ENCODE measurements at places on chromosomes 7 and 10. TPM values are rescaled to one million over a fixed set of nuclear protein-coding genes. Genes with fewer than 3 reads are reported as not detected.

The POT1 gene
- total RNA-seq = 15.1 TPM

DNA sequence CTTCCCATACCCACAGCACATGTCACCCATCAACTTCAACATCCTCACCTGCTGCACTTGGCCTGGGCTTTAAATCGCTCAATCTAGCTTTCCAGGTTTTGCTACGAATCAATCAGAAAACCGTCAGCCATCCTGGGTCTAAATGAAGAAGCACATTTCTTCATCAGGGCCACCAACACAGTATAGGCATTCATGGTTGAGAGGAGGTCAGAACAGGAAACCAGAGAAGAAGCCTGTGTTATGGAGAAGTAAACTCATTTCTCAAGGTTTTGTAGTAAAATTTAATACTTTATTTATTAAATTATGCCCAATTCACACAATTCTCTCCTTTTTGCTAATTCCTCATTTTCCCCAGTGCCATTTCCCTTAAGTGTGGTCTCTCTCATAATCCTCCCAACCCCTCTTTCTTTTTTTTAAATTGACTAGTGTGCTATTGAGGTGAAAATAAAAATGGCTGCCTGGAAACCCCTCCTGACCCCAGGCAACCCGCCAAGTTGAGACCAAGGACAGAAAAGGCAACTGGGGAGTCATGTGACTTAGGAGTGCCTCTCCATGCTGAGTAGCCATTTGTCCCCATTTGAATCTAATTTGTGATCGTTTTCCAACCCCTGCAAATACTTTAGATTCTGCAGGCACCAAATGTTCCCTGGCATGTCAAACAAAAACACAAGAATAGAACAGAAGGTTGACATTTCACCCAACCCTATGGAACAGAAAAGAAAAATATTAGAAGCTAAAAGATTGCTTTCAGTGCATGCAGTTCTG is 181.1 kb upstream of the NAMPT start:
- DNase-seq = no peak

DNA sequence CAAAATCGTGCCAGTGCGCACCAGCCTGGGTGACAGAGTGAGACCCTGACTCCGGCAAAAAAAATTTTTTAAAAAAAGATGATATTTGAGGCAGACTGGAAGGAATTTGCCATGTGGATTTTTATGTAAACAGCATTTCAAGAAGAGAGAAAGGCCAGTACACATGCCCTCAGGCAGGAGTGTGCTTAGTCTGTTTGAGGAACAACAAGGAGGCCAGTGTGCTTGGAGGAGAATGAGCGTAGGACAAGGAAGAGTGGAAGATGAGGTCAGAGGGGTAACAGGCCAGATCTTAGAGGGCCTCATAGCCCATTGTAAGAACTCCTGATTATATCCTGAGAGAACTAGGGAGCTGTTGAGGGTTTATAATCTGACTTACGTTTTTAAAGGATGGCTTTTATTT is 17.2 kb upstream of the STRIP2 start:
- no peak for DNase-seq

The HTR7 gene
- total RNA-seq = 0.08 TPM

DNA sequence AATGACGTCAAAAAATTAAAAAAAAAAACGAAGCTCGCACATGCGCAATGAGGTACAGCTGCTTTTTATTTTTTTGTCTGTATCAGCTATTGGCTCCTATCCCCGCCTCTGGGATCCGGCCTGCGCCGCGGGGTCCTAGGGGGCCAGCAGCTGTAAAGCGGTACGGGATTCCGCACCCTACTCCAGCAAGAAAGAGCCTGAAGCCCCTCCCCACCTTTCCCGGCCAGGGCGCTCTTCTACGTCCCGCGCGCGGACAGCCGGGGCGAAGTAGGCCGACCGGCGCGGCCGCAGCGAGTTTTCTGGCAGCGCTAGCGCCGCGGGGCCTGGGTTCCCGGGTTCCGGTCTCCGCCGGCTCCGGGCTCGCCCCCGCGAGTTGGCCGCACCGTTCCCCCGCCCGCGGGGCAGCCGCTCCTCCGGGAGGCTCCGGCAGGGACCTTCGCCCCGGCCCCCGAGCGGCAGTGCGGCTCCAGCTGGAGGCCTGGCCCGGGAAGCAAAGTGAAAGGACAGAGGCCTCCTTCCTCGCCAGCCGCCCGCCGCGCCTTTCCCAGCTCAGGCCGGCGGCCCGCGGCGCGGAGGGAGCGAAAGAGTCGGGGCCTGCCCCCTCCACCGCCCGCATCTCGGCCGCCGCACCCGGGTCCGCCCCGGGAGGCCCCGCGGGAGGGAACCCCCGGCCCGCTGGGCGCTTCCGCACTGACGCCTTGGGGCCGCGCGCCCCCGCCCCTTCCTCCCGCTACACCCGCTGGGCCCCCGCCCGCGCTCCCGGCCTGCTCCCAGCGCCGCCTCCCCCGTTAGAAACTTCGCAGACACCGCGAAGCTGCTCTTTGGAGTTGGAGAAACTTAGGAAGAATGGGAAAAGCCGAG is 4.7 kb upstream of the SPAG6 start:
- peak; percentile 89 for DNase-seq

- DNase-seq = no peak
These were observed 100.9 kb downstream of the XRCC2 start for GRCh38 chr7:152574892-152575548.

DNA sequence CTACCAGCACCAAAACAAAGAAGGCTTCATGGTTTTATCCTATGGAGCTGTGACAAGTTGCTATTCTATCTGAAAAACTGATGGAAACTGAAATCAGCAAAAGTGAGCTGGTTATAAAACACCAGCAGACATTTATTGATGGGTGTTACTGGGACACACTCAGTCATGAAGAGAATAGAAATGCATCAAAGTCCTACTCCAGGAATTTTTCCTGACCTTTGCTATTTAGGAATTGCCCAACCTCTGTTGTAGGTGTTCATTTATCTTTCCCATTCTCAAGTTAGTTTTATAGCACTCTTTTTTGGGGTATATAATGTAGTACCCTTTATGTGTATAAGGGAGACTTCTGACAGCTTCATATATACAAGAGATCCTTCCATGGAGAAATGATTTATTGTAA is 533.2 kb downstream of the REEP3 start:
- no peak for DNase-seq

- no peak for DNase-seq
These were observed 41.9 kb upstream of the ASL start for GRCh38 chr7:66033471-66034385.

- no peak for DNase-seq
These were observed 24.6 kb upstream of the TMEM273 start for GRCh38 chr10:49212783-49213182.

GRCh38 chr7:105637755-105638154 is 56.5 kb upstream of the EFCAB10 start:
- DNase-seq = no peak

The BICC1 gene
- total RNA-seq = 5.0 TPM

- no peak for DNase-seq
These were observed 13.9 kb downstream of the HECTD2 start for GRCh38 chr10:91424016-91424415.

DNA sequence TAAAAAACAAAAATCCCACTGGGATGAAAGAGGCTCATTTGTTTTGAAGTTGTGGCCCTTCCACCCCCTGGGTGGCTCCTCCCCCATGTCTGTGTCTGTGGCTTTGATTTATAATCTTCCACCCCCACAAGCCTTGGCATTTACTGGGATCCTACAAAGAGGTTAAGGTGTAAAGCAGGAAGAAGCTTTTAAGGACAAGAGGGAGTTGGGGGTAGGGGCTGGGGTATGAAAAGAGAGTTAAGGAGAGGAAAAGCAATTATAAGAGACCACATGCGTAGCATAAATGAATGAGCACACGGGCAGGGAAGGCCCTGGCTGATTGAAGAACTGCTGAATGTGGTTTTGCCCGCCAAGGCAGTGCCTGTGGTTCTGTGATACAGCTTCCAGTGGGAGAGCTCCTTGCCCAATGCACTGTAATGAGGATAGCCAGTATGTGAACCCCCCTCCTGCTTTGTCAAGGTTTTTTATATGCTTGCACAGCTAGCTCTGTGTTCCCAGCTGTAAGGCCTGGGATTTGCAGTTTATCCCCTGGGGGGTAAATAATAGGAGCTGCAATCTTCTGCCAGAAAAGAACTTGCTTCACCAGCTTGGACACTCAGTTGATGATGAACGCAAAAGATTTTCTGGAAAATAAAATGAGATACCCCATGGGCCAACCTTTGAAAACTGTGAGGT is 34.7 kb upstream of the KMT2E start:
- DNase-seq = peak; percentile 54
